Right lung (tissue), 10 donors: ENCODE measurements at places on chromosomes 6 and 20.

GRCh38 chr6:92281571-92282076 lies 1137.7 kb downstream of the EPHA7 start:
- no peak for DNase-seq

DNA sequence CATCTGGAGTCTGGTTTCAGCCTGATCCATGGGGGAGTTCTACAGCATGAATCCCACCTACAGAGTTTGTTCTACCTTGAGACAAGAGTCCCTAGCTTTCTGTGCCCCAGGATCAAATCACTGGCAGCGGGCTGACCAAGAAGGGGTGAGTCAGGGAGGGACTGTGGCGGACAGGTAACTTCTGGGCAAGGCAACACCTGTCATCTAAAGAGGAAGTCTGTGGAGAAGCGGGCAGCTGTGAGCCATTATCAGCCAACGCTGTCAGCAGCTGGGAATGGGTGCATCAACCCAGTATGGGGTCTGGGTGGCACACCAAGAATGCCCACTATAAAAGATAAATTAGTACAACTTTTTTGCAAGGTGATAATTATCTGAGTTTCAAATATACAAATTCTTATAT lies 45.9 kb downstream of the UBE3D start:
- no peak for DNase-seq

DNA sequence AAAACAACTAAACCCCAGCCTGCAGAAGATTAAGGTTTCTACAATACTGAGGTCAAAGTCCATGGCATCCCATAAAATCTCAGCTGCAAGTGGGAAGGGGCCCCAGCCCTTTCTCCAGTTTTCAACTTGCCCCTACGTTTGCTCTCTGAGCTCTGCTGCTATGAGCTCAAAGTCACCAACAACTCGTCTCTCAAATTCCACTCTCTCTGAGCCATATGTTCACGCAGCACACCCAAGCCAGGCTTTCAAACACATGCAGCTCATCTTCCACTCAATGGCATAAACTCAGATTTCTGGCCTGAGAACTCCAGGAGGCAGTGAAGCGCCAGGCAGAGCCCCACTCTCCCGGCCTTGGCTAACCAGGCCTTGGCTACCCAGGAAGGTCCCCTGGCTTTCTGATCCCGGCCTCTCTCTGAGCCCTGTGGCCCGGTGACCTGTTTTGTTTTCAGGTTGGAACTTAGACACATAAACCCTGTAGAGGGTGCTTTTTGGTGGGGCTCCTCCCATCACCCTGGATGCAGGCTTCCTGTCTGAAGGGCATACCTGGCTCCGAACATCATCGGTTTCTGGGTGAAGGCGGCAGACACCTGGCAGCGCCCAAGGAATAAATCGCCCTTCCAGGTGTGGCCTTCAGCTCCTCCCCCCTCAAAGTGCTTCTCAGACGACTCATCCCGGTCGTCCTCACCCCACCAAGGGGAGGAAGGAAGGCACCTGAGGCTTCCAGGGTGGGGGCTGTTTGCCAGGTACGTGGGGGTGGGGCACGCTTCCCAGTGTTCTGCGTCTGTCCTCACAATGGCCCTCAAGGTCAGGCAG lies 12.4 kb downstream of the SLC22A23 start:
- no peak for DNase-seq

DNA sequence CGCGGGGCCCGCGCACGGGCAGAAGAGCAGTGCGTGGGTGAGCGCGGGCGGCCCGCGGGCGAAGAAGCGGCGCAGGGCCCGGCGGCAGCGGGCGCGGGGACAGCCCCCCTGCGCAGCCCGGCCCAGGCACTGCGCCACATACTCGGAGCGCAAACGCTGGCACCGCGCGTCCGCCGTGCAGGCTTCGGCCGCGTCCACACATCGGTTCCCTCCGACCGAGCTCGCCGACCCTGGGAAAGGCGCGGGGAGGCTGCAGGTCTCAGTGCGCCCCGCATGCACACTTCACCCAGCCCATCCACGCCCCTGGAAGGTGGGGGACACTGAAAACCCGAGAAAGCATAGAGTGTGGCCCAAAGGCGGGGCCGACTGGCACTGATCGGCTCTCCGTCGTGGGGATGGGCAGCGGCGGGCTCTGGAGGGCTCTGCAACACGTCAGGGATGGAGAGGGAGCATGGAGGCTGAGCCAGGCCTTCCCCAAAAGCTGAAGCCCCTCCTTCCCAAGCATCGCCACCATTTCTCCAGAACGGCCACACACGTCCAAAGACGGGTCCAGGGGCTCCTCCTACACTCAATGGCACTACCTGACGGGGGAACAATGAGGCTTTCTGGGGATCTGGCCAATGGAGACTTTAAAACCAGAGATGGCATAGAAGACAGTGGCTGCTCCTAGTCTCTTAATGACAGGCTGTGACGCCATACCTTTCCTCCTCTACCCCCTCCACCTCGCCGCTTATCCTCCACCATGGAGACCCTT lies 2.0 kb downstream of the GFRA4 start:
- DNase-seq: no peak

- no peak for DNase-seq
These were observed 6.2 kb downstream of the GRIK2 start for GRCh38 chr6:101399616-101400162.

DNA sequence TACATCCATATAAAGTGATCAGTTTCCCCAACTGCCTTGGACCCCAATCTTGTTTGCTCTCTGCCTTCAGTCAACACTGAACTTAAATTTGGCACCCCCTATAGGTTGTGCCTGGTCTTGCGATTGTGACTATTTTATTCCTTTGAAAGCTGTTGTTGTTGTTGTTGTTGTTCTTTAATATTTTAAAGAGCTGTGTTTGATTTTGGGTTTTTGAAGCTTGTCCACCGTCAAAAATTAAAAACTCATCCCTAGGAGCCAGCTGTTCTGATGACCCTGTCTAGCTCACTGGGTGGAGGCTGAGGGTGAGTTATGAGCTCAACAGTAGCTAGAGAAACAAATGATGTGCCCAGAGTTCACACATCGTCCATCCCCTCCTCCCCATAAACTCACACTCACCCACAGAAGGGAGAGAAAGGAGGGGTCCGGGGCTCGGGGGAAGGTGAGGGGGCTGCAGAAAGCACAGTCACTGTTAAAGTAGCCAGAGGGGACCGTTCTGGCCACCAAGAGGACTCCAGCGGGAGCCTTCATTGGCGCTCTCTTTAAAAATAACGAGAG lies 4.0 kb downstream of the SIM1 start:
- DNase-seq: no peak
